ENCODE measurements at places on chromosomes 6 and 20.

- no peaks in the 10 kb centered on the region for H3K36me3 ChIP-seq
- DNase-seq: no peak
- H3K4me1 ChIP-seq: no peaks in the 10 kb centered on the region
- H3K27me3 ChIP-seq: no peaks in the 10 kb centered on the region
- H3K27ac ChIP-seq: no peak overlapping the region
Measured at GRCh38 chr6:21386744-21387143, 206.8 kb upstream of the SOX4 start.

- H3K36me3 ChIP-seq: no peaks in the 10 kb centered on the region
- H3K4me1 ChIP-seq: no peaks in the 10 kb centered on the region
- no peaks in the 10 kb centered on the region for H3K27me3 ChIP-seq
- no peak overlapping the region for H3K4me3 ChIP-seq
- H3K27ac ChIP-seq: no peak overlapping the region
- DNase-seq: no peak
Measured at GRCh38 chr20:56724241-56724757, 95.2 kb downstream of the TFAP2C start.

- DNase-seq: no peak
- no peaks in the 10 kb centered on the region for H3K4me1 ChIP-seq
- H3K4me3 ChIP-seq: no peak overlapping the region
- H3K36me3 ChIP-seq: no peaks in the 10 kb centered on the region
Measured at GRCh38 chr6:72283571-72283970, 338.3 kb upstream of the KCNQ5 start.

DNA sequence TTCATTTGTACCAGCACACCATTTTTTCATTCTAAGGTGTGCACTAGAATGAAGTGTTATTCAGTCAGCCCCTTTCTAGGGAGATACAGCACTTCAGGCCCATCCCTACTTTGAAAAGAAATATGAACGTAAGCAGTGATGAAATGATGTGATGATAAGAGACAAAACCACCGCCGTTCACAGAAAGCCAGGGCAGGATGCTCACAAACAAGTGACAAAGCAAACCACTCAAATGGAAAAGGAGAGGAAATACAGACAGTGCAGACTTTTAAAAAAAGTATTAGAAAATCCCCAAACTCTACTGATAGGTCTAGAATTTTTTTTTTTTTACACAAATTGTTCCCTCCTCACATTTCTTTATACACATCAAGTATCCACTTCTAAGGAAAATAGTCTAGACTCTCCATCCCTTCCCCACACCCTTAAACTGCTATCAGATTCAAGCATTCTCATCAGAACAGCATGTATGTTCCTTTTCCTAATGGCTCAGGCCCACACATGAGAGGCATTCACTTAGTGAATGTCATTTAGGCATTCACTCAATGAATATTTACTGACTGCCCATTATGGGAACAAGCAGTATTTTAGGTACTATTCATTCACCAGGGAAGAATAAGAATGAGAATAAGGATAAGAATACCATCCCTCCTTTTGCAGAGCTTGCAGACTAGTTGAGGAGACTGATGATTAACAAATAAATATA lies 243.5 kb downstream of the GMPR start:
- peak; percentile 79 for DNase-seq
- no peaks in the 10 kb centered on the region for H3K27me3 ChIP-seq
- H3K4me3 ChIP-seq: peak overlapping the region; percentile 32
- H3K27ac ChIP-seq: peak overlapping the region; percentile 75

DNA sequence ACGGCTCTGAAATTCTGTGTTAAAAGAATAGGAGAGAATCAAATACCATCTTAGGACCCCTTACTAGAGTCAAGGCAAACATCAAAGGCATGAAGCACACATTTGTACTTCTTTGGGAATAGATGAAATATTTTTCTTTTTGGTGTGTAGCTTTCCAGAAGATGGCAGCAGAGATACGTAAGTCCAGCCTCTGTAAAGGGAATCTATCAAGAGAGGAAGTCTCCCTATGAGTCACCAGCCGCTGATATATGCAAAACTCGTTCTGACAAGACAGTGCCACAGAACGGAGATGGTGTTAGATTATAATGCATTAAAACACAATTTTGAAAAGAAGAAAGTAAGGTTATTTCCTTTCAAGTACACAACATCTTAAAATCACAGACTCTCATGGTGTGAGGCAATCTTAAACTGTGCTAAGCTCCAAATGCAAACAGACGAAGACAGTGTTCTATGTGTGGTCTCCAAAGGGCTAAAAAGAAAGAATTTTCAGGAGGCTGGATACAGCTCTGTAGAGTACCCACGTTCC lies 120.0 kb upstream of the AGPAT4 start:
- H3K4me3 ChIP-seq: no peak overlapping the region
- no peaks in the 10 kb centered on the region for H3K27me3 ChIP-seq
- H3K36me3 ChIP-seq: no peaks in the 10 kb centered on the region
- no peak overlapping the region for H3K27ac ChIP-seq
- H3K4me1 ChIP-seq: no peaks in the 10 kb centered on the region

DNA sequence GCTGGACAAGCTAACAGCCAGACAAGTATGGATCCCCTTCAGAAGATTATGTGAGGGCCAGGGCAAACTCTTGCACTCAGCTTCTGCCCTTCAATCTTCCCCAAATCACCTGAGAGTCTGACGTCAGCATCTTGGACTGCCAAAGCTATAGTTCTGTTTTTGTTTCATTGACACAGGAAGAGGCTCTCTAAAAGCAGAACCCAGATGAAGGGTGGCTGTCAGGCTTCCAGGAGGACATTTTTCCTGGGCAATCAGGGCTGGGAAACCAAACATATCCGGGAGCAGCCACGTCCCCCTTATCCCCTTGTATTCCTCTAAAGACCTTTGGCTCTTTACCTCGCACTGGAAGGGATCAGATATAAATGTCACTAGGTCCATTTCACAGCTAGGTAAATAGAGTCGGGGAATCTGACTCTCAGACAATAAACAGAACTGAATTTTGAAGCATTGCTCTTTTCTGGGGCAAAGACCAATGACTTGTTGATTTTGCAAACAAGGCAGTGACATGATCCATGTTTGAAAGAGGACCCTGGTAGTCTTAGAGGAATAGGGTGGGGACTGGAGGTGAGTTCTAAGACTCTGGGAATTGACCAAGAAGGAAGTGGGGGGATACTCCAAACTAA lies 13.3 kb downstream of the MAFB start:
- H3K27me3 ChIP-seq: peaks cover 22% of the 10 kb centered on the region
- no peak overlapping the region for H3K27ac ChIP-seq
- DNase-seq: no peak
- no peaks in the 10 kb centered on the region for H3K4me1 ChIP-seq
- H3K36me3 ChIP-seq: no peaks in the 10 kb centered on the region
- no peak overlapping the region for H3K4me3 ChIP-seq

DNA sequence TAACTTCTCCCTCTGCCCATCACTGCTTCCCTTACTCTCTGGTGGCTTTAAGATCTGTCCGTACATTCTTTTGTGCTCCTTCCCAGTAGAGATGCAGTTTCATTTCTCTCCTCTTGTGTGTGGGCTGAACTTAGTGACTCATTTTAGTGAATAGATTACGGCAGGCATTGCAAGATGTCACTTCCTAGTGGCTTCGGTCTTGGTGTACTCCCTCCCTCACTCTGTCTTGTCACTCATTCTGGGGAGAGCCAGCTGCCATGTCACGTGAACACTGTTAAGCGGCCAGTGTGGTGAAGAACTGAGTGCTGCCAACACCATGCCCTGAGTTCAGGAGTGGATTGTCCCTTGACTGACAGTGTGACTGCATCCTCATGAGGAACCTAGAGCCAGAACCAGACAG lies 115.9 kb downstream of the OTOR start:
- H3K36me3 ChIP-seq: no peaks in the 10 kb centered on the region
- no peaks in the 10 kb centered on the region for H3K4me1 ChIP-seq
- peaks cover 5% of the 10 kb centered on the region for H3K27me3 ChIP-seq
- H3K4me3 ChIP-seq: no peak overlapping the region
- no peak for DNase-seq

DNA sequence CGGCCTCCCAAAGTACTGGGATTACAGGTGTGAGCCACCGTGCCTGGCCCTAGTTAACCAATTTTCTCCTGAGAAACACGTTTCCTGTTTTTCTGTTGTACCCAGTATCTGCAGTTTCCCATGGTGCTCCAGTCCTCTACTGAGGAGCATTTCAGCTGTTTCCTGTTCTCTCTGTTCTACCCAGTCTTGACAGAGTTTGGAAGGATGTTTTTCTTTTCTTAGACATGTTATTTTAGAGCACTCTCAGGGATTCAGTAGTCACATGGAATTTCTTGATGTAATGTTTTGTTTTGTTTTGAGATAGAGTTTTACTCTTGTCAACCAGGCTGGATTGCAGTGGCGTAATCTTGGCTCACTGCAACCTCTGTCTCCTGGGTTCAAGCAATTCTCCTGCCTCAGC lies 129.8 kb upstream of the TIAM2 start:
- no peak overlapping the region for H3K27ac ChIP-seq
- no peak for DNase-seq
- peaks cover 18% of the 10 kb centered on the region for H3K4me1 ChIP-seq
- H3K36me3 ChIP-seq: no peaks in the 10 kb centered on the region
- H3K27me3 ChIP-seq: no peaks in the 10 kb centered on the region

GRCh38 chr20:47198254-47198671 lies 158.2 kb downstream of the ZMYND8 start:
- no peaks in the 10 kb centered on the region for H3K27me3 ChIP-seq
- H3K4me3 ChIP-seq: no peak overlapping the region
- H3K27ac ChIP-seq: no peak overlapping the region
- peaks cover 13% of the 10 kb centered on the region for H3K4me1 ChIP-seq

DNA sequence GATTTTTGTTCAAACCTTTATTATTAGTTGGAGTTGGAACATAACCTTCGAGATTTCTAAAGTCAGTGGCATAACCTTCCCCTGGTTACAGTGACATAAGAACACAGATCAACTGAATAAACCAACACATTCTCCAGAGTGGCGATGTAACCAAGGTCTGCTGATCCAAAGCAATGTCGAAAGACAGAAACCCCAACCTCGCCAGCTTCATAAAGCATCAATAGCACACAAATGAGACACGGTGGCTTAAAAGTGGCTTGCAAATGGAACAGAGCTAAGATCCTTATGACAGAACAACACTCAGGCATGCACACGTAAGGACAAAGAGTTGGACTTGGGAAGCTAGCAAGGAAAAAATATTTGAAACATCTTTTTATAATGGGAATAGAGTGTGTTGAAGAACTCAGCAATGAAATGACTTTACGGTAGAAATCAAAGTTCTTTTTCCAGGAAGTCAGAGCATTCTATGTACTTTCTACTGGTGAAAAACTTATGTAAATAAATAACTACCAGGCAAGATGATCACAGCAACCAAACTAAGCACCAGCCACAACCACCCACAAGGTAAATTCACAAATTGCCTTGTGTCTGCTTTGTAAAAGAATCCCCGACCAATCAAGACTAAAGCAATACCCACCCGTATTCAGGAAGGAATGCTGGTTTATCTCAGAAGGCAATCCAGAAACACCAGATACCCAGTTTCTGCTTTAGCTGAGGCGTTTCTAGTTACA lies 61.0 kb upstream of the NHSL1 start:
- H3K27ac ChIP-seq: no peak overlapping the region
- no peak for DNase-seq
- H3K4me3 ChIP-seq: no peak overlapping the region
- no peaks in the 10 kb centered on the region for H3K4me1 ChIP-seq

GRCh38 chr20:50885781-50886180 lies 45.5 kb downstream of the ADNP start:
- H3K36me3 ChIP-seq: peaks cover 12% of the 10 kb centered on the region
- H3K27me3 ChIP-seq: no peaks in the 10 kb centered on the region
- H3K4me1 ChIP-seq: no peaks in the 10 kb centered on the region
- no peak overlapping the region for H3K4me3 ChIP-seq

Data from activated naive CD4-positive, alpha-beta T cell treated with anti-CD3 and anti-CD28 coated beads for 36 hours (primary cell).